ENCODE measurements at places on chromosomes 13 and 19. TPM values are rescaled to one million over a fixed set of nuclear protein-coding genes. Genes with fewer than 3 reads are reported as not detected.
A peak's percentile ranks its signal among the peaks of the same experiment; 100 is the strongest.

DNA sequence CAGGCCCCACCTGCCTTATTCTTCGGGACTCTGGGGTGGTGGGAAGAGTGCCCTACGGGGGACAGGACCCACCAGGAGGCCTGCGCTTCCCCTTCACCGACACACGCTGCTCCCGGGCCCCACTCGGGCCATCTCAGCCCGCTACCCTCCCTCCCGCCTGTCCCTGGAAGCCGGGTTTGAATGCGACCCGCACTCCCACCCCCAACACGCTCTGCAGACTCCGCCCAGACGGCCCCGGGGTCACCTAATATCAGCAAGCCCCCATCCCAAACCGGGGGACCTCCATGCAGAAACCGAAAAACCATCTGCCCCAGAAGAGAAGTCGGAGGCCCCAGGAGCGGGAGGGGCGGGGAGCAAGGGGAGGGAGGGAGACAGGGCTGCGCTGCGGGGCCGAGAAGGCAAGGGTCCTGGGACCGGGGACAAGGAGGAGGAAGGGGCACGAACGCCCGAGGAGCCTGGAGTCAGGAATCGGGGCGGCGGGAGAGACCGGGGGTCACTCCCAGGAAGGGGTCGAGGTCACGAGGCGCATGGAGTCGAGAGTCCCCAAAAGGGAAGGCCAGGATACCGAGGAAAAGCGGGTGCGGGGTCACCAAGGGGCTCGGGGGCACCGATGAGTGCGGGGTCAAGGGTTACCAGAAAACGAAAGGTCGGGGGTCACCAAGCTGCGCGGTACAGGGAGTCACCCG lies 766 bp downstream of the SBNO2 start:
- DNase-seq = peak; percentile 45

- no peak for DNase-seq
Observed at GRCh38 chr19:52442179-52442578, 11.2 kb upstream of the ZNF578 start.

DNA sequence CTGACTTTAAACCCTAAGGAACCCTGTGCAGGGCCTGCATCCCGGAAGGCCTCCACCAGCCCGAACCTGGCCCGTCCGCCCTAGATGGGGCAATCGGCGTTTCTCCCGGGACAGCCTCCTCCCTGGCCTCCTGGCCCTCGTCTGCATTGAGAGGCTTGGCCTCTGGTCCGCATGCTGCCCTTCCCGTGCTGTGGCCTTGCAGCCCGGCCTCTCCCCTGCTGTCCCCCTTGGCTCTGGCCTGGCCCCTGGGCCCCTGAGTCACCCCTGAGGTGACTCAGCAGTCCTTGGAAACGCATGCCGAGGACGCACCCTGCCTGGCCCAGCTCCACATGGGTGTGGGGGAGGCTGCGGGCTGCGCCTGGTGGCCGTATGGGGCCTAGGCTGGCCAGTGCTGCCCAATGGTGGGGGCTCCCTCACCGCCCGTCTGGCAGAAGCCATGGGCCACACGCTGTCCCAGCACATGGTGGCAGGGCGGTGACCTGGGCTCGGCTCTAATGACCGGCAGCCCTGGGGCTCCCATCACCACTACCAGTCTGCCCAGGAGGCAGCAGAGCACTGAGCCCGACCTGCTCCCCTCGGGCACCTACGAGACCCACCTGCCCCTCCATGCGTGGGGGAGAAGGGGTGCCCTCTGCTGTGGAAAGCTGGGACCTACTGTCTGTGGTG lies 25.7 kb downstream of the SH3GL1 start:
- DNase-seq = no peak

GRCh38 chr13:31227063-31227462 lies 27.3 kb downstream of the B3GLCT start:
- no peak for DNase-seq

GRCh38 chr13:113848431-113849260 lies 15.2 kb downstream of the GAS6 start:
- DNase-seq = no peak

GRCh38 chr13:41411522-41411921 lies 45.8 kb upstream of the RGCC start:
- DNase-seq = peak; percentile 29

GRCh38 chr13:29448174-29448573 lies 147.3 kb downstream of the SLC7A1 start:
- no peak for DNase-seq

The IGFL3 gene
- not detected for total RNA-seq

- DNase-seq = no peak
Observed at GRCh38 chr19:19461306-19461670, 54.1 kb downstream of the TSSK6 start.

GRCh38 chr13:29439601-29440388 lies 155.7 kb downstream of the SLC7A1 start:
- no peak for DNase-seq

The ARRDC5 gene
- total RNA-seq = 10.2 TPM

The TYROBP gene
- total RNA-seq = 3.3 TPM

The PTH2 gene
- not detected for total RNA-seq

- DNase-seq = peak; percentile 8
Observed at GRCh38 chr13:66886264-66886663, 343.9 kb downstream of the PCDH9 start.

- no peak for DNase-seq
Observed at GRCh38 chr13:41941174-41941573, 19.7 kb downstream of the VWA8 start.

The KRTDAP gene
- total RNA-seq = not detected

The FFAR2 gene
- 0.15 TPM for total RNA-seq

GRCh38 chr13:23770973-23771372 lies 118.2 kb downstream of the MIPEP start:
- DNase-seq = no peak

GRCh38 chr13:35162420-35162819 lies 220.3 kb downstream of the NBEA start:
- DNase-seq = peak; percentile 5

DNA sequence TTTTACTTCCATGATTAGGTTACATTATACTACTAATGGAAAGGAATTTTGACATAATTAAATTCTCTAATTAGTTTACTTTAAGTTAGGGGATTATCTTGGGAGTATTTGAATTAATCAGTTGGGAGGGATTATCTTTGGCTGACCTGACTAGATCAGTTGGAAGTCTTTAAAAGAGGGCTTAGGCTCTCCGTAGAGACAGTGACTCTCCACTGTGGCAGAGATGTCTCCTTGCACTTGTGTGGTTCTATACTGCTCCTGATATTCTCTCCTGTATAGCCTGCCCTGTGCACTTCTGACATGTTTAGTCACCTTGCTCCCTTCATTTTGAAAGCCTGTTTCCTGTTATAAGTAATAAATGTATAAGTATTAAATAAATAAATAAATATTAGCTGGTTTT lies 1612.3 kb upstream of the PRR20A start:
- no peak for DNase-seq

DNA sequence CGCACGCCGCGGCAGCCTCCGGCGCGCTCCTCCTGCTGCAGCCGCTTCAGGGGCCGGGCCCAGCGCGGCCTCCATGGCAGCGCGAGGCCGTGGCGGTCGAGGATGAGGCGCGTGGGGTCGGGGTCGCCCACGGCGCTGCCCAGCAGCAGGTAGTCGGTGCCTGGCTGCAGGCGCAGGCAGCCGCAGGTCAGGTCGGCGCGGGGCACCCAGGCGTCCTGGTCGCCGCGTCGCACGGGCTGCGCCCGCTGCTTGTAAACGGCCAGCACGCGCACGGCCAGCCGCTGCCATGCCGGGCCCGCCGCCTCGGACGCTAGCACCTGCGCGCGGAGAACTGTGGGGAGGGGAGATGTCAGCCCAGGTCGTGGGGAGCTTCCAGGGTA lies 11.1 kb downstream of the NTN5 start:
- no peak for DNase-seq

The RBM42 gene
- 52.7 TPM for total RNA-seq

- DNase-seq = no peak
Observed at GRCh38 chr13:49838989-49839388, 46.5 kb upstream of the KPNA3 start.

DNA sequence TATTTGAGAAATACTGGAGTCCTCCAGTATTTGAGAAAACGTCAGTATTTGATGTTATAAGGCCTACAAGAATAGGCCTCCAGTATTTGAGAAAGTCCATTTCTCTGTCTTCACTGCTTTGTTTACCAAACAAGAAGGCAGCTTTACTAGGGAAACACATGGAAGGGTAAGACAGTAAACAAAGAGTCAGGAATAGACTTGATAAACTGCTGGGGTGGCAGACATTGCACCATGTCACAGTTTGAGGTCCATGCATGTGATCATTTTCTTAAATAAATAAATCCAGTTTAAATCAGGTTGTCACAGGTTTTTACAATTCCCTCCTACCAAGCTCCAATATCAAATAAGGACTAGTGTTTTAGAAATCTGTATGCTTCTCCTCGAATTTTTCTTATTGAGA lies 1431.0 kb upstream of the SPRY2 start:
- no peak for DNase-seq

The CYP4F3 gene
- 0.63 TPM for total RNA-seq

- no peak for DNase-seq
Observed at GRCh38 chr13:94261163-94261562, 218.3 kb downstream of the DCT start.

DNA sequence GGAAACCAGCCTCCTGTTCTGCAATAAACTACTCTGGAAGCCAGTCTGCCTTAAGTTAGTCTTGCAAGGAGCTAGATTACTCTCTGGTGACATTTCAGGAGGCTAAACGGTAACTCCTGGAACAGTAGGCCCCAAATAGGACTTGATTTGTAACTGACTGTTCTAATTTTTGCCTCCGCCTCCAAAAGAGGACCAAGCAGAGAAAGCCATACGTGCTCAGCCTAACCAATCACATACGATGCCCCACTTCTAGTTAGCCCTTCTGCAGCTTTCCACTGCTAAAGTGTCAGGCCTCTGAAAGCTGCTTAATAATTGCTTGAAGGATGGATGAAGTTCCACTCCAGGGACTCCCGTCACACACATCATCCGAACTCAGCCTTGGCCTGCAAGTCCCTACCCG lies 744 bp downstream of the ZNF805 start:
- DNase-seq = no peak

DNA sequence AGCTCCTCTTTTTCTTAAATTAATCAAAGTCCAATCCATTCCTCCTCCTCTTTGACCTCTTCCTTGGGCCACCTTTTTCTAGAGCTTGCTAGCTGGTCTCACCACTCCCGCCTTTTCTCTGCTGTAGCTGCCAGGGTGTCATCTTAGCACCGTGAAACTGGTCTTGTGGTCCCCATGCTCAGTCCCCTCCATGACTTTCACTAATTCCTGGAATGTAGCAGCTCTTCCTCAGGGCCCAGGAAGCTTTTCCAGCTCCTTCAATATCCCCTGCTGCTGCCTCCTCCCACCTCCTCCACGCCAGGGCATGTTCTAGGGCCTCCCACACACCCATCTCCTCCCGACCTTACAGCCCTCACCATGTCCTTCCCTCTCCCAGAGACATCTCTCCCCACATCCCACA lies 222.2 kb downstream of the MYO16 start:
- DNase-seq = no peak

The TMEM272 gene
- total RNA-seq = not detected

DNA sequence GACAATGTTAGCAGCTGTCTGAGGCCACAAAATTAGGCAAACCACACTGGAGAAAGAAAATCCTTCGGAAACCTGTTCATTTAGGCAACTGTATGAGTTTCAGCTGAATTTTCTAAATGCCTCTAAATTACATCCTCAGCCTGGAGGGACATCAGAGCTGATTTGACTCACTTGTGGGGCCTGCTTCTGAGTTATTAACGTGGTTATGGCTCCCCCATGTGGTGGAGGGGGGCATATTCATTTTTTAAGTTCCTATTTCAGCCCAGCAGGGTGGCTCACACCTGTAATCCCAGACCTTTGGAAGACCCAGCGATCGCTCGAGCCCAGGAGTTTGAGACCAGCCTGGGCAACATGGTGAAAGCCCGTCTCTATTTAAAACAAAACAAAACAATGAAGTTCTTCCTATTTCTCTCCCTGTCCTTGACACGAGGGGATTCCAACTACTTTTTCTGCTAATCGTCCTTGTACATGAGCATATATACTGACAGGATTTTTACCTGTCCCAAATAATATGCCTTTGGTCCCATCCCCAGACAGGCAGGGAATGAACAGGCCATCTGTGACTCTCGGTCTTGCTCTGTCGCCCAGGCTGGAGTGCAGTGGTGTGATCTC lies 31.5 kb upstream of the HIF3A start:
- DNase-seq = peak; percentile 78

DNA sequence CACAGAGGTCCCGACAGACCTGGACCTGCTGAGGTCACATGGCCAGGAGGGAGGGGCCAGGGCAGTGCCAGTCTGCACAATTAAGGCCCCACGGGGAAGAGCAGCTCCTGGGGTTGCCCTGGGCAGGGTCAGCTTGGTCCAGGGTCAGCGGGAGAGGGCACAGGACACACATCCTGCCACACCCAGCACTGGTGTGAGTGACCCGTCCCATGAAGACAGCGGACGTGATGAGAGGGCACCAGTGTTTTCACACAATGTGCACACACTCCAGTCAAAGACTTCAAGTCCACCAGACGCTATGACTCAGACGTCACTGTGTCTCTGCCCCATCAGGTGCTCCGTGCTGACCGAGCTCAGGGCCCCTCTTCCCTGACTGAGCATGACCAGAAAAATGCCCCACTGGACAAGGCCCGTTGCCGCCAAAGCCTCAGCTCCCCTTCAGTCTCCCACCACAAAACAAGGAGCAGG lies 4.2 kb downstream of the TMEM259 start:
- no peak for DNase-seq

GRCh38 chr13:95502216-95502615 lies 50.3 kb upstream of the CLDN10 start:
- DNase-seq = no peak

The ZNF208 gene
- 11.4 TPM for total RNA-seq

Data from B cell (primary cell).